ENCODE measurements at places on chromosomes 1 and 21. TPM values are rescaled to one million over a fixed set of nuclear protein-coding genes. Genes with fewer than 3 reads are reported as not detected.

Gene MLLT11
- total RNA-seq = 2.9 TPM

Gene SH3BGR
- total RNA-seq = 1.4 TPM

Gene DNAI4
- total RNA-seq = 0.26 TPM

Gene UBE4B
- total RNA-seq = 31.1 TPM

Gene FAM177B
- 0.47 TPM for total RNA-seq

Gene CYP4X1
- not detected for total RNA-seq

Measured in activated CD4-positive, alpha-beta T cell treated with anti-CD3 and anti-CD28 coated beads, Interleukin-2, amount 10 ng/mL, durations not matched to agents 24 days and 14 days (primary cell).